Stimulated activated effector memory CD8-positive, alpha-beta T cell treated with anti-CD3 and anti-CD28 coated beads, Interleukin-12 subunit alpha, Interleukin-12 subunit beta, amount 100 ng/mL, for 72 hours (primary cell): ENCODE measurements at places on chromosomes 7 and 10.

- DNase-seq: no peak
Measured at GRCh38 chr7:44761207-44762161, 12.8 kb downstream of the ZMIZ2 start.

- no peak for DNase-seq
Measured at GRCh38 chr10:20976891-20977290, 79.8 kb upstream of the NEBL start.

GRCh38 chr7:2863461-2864066 lies 19.5 kb upstream of the GNA12 start:
- DNase-seq: peak; percentile 92

DNA sequence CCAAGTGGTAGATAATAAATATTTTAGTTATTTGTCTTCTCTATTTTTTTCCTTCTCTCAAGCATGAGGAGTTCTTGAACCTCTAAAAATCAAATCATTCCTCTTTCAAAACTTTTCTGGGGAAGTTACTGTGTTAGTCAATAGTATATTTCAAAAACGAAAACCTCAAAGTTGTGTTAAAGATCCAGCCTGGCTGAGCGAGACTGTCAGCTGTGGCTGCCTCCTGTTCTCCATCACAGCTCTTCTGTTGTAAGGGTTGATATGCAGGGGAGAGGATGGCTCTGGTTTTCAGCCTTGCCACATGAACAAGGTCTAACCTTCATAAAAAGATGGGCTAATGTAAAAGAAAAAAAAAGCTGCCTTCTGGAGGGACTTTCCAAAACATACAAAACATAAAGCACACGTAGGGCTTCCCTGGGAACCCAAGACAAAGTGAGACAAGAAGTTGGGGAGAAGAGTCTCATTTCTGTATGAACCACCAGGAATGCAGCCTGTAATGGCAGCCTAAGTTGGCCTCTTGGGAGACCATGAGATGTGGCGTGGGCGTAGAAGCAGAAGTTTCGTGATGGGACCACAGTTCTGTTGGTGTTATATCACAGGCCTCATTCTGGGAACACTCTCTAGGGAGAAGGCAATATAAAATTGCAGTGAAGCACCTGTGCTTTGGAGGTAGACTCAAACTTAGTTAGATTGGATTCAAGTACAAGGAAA lies 77.9 kb upstream of the FHIP2A start:
- DNase-seq: no peak

- DNase-seq: no peak
Measured at GRCh38 chr7:92313055-92313454, 67.3 kb downstream of the ANKIB1 start.

GRCh38 chr10:34249634-34250033 lies 565.5 kb downstream of the PARD3 start:
- no peak for DNase-seq

- DNase-seq: no peak
Measured at GRCh38 chr7:50754684-50755083, 28.0 kb downstream of the GRB10 start.

- no peak for DNase-seq
Measured at GRCh38 chr10:87658858-87659555, 671 bp upstream of the PAPSS2 start.

- DNase-seq: no peak
Measured at GRCh38 chr10:6069081-6069931, 7.1 kb upstream of the IL2RA start.

DNA sequence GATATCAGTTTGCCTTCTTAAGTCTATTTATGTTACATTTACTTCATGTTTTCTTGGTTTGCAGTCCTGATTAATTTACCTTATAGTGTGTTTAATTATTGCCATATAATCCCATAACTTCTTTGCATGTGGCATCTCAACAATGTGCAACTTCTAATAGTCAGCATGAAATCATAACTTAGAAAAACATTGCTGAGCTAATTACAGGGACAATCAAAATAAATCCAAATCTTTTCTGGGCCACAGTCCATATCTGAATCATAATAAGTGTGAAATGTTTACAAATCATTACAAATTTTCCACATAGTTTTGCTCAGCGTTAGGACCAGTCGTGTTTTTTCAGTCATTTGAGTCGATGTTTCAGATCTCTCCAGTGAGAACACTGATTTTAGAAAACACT lies 29.1 kb upstream of the CABCOCO1 start:
- DNase-seq: no peak

DNA sequence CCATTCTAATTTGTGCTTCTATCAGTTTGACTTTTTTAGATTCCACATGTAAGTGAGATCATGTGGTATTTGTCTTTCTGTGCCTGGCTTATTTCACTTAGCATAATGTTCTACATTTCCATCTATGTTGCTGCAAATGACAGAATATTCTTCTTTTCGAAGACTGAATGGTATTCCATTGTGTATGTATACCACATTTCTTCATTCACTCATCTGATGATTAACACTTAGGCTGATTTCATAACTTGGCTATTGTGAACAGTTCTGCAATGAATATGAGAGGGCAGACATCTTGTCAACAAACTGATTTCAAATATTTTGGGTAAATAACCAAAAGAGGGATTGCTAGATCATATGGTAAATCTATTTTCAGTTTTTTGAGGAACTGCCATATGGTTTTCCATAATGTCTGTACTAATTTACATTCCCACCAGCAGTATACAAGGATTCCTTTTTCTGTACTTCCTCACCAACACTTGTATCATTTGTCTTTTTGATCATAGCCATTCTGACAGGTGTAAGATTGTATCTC lies 52.9 kb downstream of the ZNF22 start:
- DNase-seq: no peak

DNA sequence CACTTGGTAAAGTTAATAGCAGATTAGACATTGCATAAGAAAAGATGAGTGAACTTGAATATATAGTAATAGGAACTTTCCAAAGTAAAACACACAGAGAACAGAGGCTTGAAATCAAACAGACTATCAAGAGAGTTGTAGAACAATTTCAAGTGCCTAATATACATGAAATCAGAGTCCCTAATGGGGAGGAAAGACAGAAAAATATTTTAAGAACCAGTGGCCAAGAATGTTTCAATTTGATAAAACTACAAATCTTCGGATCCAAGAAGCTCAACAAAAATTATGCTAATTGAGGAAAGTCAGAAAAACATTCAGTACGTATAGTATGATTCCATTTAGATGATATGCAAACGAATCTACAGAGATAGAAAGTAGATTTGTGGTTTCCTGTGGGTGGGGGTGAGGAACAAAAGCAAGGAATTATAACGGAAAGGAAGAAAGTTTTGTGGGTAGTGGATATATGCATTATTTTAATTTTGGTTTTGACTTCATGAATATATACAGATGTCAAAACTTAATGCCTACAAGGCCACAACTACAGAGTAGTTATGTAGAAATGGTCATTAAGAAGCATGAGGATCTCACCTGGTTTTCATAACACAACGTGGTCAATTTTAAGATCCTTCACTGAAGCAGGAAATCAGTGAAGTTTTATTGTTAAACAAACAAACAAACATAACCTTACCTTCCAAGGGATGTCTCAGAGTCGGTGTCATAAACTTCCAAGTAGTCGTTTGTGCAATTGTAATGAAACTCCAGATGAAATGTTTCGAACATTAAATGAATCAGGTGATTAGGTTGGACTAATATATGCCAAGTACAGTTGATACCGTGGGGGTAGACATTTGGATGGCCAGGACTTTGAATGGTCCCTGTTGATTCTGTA lies 62.0 kb downstream of the CUBN start:
- no peak for DNase-seq

DNA sequence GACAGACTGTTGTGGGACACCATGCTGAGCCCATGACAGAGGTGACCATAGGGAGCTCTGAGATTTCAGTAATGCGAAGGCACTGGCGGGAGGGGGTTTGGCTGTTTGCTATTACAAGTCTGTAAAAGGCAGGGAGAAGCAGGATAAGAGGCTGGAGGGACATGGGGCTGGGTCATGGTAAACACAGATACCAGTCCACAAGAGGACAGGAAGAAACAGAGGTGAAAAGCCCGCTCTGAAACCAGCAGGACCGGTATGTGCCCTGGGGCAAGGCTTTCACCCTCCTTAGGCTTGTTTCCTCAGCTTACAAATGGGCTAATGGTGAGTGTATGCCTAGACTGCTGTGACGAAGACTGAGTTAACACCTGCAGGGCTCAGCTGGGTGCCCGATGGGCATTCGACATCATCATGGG lies 34.1 kb downstream of the ANXA11 start:
- DNase-seq: no peak

GRCh38 chr7:28960071-28960840 lies 2.1 kb upstream of the TRIL start:
- DNase-seq: no peak

GRCh38 chr10:107362306-107362705 lies 197.8 kb upstream of the SORCS1 start:
- no peak for DNase-seq

DNA sequence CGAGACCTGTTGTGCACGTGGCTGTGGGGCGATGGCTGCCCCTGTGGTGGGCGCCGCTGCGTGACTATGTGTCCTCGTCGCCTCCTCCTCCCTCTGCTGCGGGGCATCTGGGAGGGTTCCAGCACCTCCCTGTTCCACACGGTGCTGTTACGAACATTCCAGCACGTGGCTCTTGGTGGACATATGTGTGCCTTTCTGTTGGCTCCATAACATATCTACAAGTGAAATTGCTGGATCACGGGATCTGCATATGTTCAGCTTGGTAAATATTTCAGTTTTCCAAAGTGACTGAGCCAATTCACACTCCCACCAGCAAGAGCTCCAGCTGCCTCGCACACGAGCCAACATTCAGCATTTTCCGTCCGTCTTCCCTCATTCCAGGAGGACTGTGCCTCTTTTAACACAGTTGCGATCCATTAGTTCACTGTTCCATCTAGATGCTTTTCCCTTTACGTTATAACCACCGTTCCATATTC lies 25.1 kb downstream of the SNX8 start:
- no peak for DNase-seq

DNA sequence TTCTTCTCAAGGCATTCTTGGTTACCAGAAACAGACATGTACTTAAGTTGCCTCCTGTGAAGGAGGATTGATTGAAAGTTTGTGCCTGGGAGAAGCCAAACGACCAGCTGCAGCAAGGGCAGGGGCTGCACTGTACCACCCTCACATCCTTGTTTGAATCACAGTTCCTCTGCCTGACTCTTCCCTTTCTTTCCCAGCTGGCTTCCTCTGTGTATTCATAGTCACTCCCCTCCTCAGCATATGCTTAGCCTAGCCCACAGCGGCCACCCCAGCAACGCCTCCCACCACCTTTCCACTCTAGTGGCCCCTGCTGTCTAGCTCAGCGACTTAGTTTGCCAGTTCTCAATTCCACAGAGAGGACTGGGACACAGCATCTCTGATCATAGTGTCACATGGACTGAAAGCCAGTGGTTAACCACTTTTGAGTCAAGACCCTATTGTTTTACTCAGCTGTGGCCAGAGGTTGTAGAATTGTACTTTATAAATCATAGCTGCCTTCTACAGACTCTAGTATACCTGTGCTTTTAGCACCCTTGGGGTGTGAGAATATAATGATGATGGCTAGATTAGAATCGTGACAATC lies 643.0 kb downstream of the SUGCT start:
- DNase-seq: no peak

- DNase-seq: no peak
Measured at GRCh38 chr10:124083740-124084397, 9.5 kb downstream of the CHST15 start.

DNA sequence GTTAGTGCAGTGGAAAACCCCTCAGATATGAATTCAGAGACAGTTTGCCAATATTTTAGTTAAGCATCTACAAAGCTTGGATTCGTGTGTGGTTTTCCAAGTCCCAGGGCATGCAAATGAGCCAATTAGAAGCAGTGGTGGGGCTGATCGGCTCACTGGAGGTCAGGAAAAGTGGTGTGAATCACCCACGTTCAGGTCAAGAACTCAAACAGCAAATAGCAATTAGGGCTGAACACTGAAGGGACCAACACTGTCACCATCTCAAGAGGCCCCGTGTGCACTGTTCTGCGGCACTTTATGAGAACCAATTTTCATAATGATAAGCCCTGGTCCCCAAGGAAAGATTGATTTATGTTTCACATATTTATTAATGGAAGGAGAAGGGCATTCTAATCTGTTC lies 68.9 kb downstream of the ADARB2 start:
- no peak for DNase-seq

DNA sequence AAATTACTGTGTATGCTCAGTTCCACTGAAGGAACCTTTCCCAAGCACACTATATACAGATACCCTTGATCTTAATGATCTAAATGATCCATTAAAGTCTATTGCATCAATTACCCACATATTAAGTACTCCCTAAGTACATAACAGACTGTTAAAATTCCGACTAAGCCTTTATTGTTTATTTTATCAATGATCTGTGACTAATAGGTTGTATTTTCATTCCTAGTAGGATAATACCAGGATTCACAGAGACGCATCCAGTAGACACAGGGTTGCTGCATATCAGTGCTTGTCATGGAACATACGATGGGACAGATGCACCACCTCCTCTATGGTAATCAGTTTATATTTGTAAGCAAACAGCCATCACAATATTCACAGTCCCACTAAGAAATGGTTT lies 159.6 kb upstream of the SLC26A5 start:
- DNase-seq: no peak

- no peak for DNase-seq
Measured at GRCh38 chr10:33031171-33031570, 73.1 kb upstream of the ITGB1 start.

- DNase-seq: no peak
Measured at GRCh38 chr10:71203124-71203523, 9.2 kb upstream of the UNC5B start.

DNA sequence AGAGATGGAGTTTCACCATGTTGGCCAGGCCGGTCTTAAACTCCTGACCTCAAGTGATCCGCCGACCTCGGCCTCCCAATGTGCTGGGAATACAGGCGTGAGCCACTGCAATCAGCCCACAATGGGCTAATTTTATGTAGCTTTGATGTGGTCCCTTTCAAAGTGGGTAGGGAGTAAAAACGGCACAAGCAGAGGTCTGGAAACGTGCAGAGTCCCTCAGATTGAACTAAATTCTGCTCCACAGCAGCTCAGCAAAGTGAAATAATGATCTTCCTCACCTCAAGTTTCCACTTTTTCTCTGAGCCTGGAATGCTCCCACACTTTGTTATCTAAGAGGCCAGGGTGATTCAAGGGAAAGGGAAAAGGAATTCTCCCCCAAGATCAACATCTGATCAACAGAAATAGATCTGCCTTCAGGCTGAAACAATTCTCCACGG lies 6.1 kb downstream of the CCDC3 start:
- DNase-seq: no peak

DNA sequence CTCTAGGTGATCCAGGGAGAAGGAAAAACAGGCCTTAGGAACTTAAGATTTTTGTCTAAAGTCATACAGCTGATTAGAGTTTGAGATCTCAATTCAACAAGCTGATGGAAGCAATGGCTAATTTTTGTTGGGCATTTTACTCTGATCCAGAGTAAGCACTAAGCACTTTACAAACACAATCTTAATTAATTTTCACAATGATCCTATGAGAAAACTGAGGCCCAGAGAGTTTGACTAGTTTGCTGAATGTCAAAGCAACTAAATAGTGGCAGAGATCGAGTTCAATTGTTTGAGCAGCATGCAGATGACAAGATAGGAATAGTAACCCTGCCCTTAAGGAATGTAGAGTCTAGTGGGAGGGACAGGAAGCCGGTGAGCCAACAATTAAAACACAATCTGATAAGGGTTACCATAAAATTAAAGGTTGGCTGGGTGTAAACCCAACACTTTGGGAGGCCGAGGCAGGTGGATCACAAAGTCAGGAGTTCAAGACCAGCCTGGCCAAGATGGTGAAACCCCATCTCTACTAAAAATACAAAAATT lies 13.5 kb upstream of the RPEL1 start:
- DNase-seq: no peak
